ENCODE measurements at places on chromosomes 16 and 17.

DNA sequence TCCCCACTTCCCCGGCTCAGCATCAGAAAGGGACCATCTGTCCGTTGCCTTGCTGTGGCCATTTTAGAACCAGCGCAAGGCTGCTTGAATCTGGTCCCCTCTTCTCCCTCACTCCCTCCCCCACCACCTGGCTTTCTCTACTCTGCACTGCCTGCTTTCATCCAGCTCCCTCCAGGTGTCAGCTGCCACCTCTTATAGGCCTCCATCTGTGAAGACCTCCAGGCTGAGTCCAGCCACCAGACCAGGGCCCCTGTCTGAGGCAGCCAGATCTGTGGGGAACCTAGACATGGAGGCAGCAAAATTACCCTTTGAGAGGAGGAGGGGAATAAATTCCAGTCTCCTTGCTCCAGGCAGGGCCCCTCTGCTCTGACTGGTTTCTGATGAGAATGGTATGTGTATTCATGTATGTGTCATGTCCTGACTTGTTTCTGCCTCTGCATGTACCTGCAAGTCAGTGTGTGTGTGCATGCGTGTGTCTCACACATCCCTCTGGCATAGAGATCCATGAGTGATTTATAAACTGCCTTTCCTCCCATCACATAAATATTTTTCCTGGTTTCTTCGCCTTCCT is 21.1 kb downstream of the MINK1 start:
- DNase-seq = no peak

DNA sequence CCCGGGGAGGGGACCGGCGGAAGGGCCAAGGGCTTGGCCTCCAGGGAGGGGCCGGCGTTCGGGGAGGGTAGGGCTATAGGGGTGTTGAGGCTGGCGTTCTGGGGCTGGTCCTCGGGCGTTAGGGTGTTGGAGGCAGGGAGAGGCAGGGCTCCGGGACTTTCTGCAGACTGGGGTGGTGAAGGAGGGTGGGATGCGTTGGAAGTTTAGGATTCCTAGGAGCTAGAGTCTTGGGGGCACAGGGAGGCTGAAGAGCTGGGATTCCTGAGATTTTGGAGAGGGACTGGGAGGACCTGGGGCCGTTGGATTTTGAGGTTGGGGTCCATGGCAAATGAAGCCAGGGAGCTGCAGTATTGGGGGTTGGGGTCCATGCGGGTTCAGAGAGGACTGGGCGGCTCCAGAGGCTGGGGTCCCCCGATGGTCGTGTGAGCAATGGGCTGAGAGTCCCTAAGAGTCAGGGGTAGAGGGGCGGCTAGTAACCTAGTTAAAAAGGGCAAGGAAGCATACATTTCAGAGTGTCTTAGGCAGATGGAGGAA is 740 bp downstream of the NFATC2IP start:
- no peak for DNase-seq

DNA sequence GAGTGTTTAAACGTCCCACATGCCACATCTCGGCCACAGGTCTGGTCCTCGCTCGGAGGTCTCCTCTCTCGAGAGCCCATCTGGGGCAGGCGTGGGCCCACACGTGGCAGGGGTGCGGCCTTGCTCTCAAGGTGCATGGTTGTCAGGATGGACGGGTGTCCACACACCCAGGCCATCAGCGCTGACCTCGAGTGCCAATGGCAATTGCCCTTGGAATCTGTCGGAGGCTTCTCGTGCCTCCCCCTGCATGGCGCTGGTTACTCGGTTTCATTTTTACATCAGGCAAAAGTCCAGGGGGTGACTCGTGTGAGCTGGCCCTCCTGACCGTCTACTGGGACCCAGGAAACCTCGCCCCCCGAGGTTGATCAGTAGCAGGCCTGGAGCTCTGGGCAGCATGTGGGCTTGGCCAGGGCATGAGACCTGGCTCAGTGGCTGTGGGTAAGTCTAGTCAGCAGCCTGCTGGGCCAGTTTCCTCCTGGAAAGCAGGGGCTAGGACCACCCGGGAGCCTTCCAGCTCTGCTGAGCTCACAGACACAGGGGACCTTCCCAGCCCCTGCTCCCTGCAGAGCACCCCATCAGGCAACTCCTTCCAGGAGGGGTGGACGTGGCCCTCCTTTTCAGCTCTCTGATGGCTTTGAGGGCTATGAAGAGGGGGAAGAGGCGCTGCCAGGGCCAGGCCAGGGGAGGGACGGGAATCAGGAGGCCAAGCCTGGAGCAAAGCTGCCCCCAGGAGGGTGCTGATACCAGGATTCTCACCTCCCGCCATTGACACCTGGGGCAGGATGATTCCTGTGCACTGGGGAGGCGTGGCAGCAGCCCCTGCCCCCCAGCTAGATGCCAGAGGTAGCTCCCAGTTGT is 3.7 kb upstream of the ZNF469 start:
- no peak for DNase-seq

DNA sequence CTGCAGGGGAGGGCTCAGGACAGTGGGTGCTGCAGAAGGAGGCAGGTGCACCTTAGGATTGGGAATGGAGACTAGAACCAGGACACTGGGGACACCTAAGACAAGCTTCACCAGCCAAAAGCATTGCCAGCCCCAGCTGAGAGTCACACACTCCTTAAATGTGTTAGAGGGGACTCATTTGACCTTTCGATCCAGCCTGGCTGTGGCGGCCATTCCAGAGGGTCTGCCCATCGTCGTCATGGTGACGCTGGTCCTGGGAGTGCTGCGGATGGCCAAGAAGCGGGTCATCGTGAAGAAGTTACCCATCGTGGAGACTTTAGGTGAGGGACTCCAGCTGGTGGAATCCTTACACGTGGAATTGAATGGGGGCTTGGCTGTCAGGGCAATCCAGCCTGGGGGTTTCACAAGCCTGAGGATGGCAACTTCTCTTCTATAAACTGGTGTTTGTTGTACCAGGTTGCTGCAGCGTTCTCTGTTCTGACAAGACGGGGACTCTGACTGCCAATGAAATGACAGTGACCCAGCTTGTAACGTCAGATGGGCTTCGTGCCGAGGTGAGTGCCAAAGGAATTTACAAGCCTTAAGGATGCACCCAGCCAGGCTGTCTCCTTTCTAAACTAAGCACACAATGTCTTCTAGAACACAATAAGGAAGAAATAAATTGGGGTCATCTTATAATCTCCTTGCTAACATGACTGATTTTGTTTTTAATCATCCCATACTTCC is 65.3 kb downstream of the MEAK7 start:
- no peak for DNase-seq

DNA sequence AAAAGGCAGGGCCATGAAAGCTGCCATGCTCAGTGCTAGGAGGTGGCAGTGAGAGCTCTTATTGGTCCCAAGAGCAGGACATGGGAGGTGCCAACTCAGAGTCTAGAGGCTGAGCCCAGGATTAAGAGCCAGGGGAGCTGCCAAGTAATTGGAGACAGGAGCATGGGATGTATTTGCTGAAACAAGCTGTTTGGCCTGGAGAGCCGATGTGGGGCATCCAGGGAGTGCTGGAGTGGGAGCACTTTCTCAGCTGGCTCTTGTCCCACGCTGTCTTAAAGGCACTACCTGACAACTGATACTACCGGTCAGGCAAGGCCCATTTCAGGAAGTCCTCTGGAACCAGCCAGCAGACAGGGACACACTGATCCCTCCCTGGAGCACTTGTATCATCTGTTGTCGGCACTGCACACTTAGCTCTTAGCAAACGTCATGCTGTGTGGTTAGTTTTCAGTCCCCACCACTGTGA is 19.3 kb downstream of the ANKFN1 start:
- DNase-seq = no peak

DNA sequence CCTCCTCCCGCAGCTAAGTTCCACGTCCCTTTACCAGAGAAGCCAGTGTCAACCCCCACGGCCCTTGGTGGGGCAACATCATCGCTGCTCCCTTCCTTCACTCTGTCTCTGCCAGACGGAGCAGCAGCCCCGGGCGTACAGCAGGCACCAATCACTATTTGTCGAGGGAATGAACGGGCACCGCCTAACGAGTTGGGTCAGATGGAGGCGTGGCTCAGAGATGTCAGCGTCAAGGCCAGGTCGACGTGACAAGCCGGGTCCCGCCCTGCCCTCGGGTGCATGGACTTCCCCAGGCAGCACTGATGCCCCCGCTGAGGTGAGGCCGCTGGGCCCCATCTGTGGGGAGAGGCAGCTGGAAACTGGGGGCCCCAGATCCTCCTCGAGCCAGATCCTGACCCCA is 50.0 kb downstream of the CBFA2T3 start:
- DNase-seq = no peak

GRCh38 chr16:27520982-27521673 is 28.6 kb downstream of the GTF3C1 start:
- DNase-seq = no peak

GRCh38 chr17:35548208-35548810 is 10.8 kb upstream of the SLFN12L start:
- no peak for DNase-seq

DNA sequence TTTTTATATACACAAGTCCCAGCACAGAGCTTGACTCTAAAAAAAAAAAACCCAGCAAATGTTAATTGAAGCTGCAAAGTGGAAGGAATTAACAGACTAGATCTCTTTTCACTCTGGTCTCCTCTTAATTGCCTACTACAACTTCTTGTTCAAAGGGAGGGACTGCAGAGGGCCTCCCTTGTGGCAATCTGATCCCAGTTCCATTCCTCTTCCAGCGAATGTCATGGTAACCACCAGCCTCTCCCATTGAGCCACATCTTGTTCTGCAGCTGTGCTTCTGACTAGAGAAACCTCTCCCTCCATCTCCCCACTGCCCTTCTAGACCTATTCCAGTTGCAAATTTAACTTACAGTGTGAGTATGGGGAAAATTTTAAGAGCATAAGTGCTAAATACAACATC is 5.9 kb downstream of the SUPT6H start:
- DNase-seq = no peak

GRCh38 chr16:66964049-66964448 is 3.0 kb downstream of the CES3 start:
- DNase-seq = no peak

- no peak for DNase-seq
Measured at GRCh38 chr16:86763819-86764218, 185.5 kb downstream of the FOXL1 start.

DNA sequence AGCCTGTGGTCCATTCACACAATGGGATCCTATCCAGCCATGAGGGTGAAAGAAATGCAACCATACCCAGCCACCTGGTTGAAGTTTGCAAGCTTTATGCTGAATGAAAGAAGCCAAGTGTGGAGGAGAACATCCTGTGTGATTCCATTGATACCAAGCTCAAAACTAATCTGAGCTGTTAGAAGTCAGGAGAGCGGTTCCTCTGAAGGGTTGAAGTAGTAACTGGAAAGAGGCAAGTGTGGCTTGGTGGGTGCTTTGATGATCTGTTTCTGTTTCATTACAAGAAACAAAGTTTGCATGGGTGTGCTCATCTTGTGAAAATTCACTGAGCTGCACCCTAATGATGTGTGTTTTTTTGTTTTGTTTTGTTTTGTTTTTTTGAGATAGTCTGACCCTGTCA is 99.4 kb downstream of the SALL1 start:
- DNase-seq = no peak
